ENCODE measurements at places on chromosomes 12 and 14.

GRCh38 chr14:20429801-20430669 is 5.9 kb downstream of the KLHL33 start:
- no peak for DNase-seq

GRCh38 chr14:49849213-49849847 is 3.3 kb downstream of the NEMF start:
- DNase-seq, result no peak

- no peak for DNase-seq
Observed at GRCh38 chr14:72629534-72629933, 264.4 kb downstream of the DPF3 start.

DNA sequence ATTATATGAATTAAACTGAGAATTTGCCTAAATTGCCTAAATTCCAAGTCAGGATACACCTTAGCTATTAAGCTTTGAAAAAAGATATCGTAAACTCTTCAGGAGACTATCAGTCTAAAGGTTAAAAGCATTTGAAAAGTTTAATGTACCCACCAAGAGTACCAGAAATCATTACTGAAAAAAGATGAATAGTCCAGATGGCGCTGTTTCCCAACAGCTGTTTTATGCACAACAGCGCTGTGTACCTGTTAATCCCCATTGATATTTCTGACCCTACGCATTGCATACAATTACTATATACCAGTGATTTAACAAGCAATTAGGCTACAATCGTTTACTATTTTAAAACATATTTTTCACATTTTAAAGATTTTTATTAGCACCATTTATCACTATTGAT is 185.0 kb downstream of the PLCZ1 start:
- no peak for DNase-seq

DNA sequence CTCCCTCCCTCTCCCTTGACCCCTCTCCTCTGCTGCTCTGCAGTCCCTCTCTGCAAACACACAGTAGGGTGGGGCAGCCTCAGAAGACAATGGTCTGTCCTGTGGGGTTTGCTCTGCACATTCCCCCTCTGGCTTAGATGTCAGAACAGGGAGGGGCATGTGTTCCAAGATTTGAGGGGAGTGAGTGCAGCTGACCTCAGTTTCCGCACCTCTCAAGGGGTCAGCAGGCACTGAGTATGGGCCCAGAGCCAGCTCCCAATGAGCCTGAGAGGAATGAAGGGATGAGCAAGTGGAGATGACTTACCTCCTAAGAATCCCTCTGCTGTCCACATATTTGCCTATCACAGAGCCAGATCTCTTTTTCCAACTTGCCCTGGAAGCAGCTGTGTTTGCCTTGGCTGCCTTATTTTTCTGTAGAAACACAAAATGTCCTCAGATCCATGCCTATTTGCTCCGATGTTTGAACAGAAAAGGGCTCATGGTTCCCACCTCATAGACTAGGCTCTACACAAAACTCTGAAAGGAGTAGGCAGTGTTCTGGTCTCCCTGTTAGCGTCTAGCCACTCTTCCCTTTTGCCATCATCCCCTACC is 111.4 kb downstream of the CRACR2A start:
- DNase-seq, result no peak

DNA sequence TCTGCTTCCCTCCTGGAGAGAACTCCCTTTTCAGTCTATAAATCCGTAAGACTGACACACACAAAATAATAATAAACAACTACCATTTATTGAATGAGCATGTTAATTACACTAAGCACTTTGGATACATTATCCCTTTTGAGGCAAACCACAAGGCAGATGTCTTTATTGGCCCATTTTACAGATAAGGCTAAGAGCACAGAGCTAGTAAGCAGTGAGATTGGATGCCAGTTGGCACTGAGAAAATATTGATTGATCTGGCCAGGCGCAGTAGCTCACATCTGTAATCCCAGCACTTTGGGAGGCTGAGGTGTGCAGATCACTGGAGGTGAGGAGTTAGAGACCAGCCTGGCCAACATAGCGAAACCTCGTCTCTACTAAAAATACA is 21.9 kb upstream of the RBM19 start:
- no peak for DNase-seq

GRCh38 chr12:55844961-55845360 is 2.2 kb upstream of the MMP19 start:
- no peak for DNase-seq

DNA sequence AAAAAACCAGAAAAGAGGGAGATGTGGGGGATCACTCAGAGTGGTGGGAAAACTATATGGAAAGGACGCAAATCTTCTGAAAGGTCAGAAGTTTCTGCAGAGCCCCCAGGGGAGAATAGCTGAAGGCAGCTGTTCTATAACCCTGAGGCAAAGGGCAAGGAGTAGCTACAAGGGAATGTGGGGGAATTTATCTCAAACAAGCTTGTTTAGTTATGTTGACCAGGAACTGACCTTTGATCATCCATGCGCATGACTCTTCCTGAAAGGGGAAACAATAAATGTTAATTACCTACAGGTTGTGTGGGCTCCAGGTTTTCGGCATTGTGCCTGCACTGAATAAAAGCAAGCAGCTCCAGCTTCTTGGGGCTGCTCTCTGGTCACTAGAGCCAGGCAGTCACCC is 968.5 kb downstream of the AACS start:
- DNase-seq, result no peak

DNA sequence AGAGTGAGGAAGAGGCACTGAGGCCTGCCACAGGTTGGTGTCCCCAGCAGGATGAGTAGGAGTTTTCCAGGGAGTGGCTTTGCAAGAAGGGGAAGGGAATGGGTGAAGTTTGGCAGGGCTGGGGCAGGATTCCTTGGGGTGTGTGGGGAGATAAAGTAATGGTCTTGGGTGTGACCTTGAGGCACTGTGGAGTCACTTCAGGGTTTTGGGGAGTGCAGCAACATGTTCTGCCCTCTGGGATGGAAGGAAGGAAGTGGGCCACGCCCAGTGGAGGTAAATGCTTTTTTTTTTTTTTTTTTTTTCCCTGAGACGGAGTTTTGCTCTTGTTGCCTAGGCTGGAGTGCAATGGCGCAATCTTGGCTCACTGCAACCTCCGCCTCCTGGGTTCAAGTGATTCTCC is 108.9 kb downstream of the ADCK1 start:
- DNase-seq, result no peak

- DNase-seq, result no peak
Observed at GRCh38 chr12:4380332-4380731, 820 bp upstream of the FGF23 start.

All from lung (tissue), 17 donors.